ENCODE measurements at places on chromosomes 11 and 22. TPM values are rescaled to one million over a fixed set of nuclear protein-coding genes. Genes with fewer than 3 reads are reported as not detected.

DLG2 gene
- total RNA-seq: 4.5 TPM

CLMP gene
- total RNA-seq: 20.4 TPM

UCP2 gene
- total RNA-seq: 142 TPM

HEPHL1 gene
- not detected for total RNA-seq

GLYATL1 gene
- total RNA-seq: not detected

- H3K27me3 ChIP-seq: no peaks in the 10 kb centered on the region
- H3K4me3 ChIP-seq: no peak overlapping the region
- peaks cover 7% of the 10 kb centered on the region for H3K4me1 ChIP-seq
- no peak for DNase-seq
- no peaks in the 10 kb centered on the region for H3K36me3 ChIP-seq
Observed at GRCh38 chr11:10864688-10865087, 6.8 kb upstream of the ZBED5 start.

DNA sequence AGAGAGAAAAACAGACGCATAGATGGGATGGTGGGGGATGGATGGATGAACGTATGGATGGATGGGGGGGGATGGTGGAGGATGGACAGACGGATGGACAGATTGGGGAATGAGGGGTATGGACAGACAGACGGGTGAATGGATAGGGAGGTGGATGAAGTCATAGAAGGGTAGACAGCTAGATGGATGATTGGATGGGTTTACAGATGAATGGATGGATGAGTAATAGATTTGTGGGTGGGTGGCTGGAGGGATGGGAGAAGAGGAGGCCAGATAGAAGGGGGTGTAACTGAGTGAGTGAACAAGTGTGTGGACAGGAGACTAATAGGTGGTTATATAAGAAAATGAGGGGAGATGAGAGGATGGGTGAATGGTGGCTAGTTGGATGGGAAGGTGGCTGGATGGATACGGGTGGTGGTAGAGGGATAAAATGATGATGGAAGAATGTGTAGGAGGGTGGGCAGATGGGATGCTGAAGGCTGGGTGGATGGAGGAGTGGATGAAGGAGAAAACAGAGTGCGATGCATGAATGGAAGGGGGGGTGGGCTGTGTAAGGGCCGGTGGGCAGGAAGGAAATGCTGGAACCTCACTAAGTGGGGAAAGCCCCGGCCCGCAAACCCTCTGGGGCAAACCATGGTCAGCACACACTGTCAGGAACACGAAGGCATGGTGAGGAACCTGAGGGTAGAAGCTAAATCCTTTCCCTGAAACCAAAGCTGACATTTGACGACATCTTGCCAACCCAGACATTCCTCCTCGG, 21.6 kb downstream of the ARVCF start:
- DNase-seq: no peak
- no peak overlapping the region for H3K27ac ChIP-seq
- H3K4me1 ChIP-seq: peaks cover 12% of the 10 kb centered on the region
- H3K27me3 ChIP-seq: no peaks in the 10 kb centered on the region

- peak; percentile 95 for DNase-seq
- H3K4me1 ChIP-seq: peaks cover 11% of the 10 kb centered on the region
- H3K27ac ChIP-seq: peak within 1 kb of the TSS; percentile 45
- no peaks in the 10 kb centered on the region for H3K36me3 ChIP-seq
- H3K27me3 ChIP-seq: no peaks in the 10 kb centered on the region
Observed at GRCh38 chr22:24592851-24593558, at the start of gene LRRC75B. TSS of gene LRRC75B (minus strand) at chr22:24593073. CDS start at chr22:24593039, 34 bp downstream.

- no peak overlapping the region for H3K4me3 ChIP-seq
- DNase-seq: peak; percentile 74
- H3K27me3 ChIP-seq: no peaks in the 10 kb centered on the region
- H3K36me3 ChIP-seq: no peaks in the 10 kb centered on the region
Observed at GRCh38 chr22:29737251-29738117, 17.7 kb downstream of the CABP7 start.

- H3K36me3 ChIP-seq: no peaks in the 10 kb centered on the region
- peaks cover 8% of the 10 kb centered on the region for H3K4me1 ChIP-seq
- H3K4me3 ChIP-seq: no peak overlapping the region
- H3K27me3 ChIP-seq: no peaks in the 10 kb centered on the region
- H3K27ac ChIP-seq: no peak overlapping the region
- DNase-seq: no peak
Observed at GRCh38 chr11:110529043-110529442, 99.3 kb downstream of the FDX1 start.
